ENCODE measurements at places on chromosomes 7 and 10.

GRCh38 chr10:5305374-5305773 lies 59.4 kb upstream of the UCN3 start:
- no peak for DNase-seq

DNA sequence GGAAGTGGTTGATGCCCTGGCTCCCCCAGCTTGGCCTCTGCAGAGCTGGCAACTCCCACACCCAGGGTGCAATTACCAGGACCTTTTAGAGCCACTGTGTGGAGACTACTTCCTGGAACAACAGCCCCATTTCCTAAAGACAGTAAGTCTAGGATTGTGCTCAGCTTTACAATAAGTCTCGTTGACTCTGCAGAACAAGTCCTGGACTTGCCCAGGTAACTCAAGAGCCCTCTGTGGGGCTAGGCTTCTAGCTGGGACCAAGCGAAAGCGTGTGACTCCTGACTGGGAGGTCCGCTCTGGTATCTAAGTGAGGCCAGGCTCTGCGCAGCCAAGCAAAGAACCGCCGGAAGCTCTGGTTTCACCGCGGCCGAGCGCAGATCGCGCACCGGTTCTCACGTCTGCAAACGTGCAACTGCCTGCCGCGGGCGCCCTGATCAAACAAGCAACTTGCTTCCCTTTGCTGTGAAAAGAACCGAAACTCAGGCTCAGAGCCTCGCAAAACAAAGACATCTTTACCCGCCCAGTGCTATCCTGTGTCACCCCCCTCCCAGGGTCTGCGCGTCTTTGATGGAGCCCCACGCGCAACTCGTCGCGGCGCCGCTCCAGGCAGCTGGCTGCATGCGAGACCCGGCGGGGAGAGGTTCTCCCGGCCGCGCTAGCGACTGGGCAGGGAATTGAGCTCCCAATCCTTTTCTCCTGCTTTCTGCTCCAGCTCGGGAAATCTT lies 4.4 kb upstream of the PDLIM1 start:
- no peak for DNase-seq

DNA sequence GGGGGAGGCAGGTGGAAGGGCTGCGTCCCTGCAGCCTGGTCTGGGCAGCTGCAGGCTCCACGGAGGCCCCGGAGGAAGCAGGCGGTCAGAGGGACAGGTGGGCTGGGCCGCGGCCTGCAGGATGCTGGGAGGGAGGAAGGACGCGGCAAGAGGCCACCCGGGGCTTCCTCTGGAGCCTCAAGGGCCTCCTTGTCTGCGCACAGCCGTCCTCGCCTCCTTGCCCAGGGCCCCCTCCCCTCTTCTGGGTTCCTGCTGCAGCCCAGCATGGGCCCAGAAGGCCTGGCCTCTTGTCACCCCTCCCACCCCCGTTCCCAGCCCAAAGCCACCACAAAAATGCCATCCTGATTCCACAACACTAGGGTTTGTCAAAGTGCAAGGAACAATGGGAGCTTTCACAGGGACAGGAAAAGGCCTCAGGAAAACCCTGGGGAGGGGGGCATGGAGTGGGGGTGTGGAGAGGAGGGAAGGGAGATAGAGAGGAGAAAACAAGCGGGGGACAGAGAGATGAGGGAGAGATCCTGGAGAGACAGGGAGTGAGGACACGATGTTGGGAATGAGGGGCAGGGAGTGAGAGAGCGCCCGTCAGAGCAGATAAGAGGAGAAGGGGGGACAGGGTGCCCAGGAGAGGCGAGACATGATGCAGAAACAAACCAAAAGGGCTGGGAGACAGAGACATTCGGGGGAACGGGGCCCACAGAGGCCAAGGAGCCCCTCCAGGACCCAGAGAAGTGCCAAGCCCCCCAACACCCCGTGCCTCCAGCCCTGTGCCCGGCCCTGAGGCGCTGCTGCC lies 41.8 kb downstream of the ZCCHC24 start:
- DNase-seq: no peak

DNA sequence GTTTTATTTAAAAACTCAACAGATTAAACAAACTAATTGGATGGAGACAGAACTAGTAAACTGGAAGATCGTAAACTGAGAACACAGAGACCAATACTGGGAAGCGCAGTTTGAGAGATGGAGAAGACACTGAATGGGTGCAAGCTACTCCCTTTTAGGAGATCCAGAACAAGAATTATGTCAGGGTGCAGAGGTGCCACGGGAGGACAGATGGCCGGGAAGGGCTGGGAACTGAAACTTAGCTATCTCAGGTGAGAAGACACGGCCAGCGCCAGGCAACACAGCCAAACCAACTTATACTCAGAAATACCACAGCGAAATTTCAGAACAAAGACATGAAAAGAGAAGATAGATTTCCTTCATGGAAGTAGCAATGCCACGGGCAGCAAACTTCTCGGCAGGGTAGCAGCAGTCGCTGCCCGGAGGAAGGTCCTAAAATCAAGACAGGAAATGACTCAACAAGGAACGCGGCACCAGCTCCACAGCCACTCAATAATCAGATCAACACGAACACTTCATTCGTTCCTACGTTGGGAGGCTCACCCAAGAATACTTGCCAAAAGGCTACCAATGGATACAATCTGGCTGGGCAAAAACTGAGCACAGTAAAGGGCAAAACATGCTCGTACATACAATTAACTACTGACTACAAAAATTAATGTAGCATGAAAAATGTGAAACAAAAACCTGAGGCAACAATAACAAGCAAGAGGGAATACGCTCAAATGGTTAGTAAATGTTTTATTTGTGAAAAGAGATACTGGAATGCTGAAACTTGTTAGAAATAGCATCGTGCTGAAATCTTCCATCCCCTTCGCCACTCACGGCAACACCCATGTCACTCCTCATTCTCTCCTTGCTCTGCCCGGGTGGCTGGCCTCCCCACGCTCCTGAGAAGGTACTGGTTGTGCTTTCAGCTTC lies 2.2 kb upstream of the LRRC27 start:
- no peak for DNase-seq
